ENCODE measurements at places on chromosomes 11 and 22.

DNA sequence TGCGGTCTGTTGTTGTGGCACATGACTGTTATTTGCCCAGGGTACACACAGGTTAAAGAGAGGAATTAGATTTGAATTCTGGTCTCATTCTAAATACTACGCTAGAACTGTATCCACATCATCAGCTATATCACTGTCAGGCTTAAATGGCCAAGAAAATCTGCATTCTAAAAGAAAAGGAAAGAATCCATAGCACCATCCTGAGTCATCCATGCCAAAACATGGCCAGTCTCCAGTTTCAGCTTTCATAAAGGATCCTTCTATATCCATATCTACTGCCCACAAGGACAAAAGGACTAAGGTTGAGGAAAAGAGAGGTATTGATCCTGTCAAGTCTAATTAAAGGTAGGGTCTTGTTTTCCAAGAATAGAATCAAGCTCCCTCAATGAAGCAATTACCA lies 73.6 kb upstream of the GDPD4 start:
- DNase-seq: peak; percentile 51

DNA sequence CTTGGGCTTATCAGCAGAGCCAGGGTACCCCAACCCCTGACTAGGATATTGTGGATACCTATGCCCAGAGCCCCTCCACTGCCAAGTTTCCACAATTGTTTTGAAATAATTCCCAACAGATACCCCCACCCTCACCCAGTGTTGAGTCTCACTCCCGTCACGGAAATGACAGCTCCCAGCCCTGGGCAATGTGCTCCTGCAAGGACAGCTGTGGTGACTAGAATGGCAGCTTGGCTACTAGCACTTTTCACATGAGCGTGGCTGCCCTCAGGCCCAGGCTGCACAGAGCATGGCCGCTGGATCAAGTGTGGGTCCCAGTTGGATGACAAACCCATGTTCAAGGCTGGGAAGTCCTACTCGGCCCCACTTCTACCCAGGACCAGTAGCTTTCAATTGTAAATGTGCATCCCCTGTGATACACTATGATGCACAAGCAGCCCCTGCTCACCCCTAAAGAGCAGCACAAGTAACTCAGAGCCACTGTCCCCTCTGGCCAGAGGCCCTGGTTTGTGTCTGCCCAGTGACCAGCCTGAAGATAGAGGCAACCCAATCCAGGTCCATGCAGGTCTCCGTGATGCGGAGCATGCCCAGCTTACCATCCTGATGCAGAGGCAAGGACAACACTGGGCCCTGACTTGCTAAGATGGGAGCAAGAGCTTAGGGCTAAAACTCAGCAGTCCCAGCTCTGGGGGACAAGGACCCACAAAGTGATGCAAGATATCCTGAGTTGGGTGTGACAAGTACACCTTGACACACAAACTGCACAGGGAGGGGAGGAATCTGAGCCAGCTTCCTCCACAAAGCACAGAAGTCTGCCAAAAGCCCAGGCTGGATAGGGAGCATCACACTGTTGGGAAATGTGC lies 13.2 kb downstream of the KCNQ1OT1 start:
- no peak for DNase-seq

- DNase-seq: no peak
These were observed 255.7 kb downstream of the CTTN start for GRCh38 chr11:70654016-70654415.

DNA sequence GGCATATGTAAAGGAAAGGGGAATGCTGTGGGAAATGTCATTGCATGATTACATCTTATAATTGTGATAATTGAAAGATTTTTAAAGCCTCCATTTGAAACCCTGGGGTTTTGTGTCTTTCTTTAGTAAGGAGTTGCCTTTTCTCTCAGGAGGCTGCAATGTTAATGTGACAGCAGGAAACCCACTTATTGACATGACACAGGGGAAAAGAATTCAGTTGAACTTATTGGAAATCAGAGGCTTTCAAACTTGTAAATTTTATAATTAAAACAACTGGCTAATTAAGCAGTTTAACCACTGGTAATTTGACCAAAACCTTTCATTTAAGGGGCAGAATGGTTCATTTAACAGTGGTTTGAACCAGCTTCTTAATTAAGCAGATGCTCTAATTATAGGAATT lies 31.2 kb downstream of the MRPL48 start:
- DNase-seq: peak; percentile 27

DNA sequence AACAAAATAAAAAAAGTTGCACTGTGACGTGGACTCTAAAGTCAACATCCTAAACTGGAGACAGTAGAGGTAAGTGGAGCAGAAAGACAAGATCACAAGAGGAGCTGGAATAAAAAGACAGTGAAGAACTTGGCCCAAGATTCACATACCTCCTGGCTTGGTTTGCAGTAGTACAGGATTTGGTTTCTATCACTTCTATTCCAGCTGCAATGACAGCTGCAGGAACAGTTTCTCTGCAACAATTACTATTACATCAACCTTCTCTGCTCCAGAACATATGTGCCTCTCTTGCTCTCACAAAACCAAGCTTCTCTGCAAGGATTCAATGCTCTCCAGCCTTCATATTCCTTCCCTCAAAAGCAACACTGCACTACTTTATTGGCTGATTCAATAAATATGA lies 7.8 kb upstream of the KDM2A start:
- no peak for DNase-seq
